ENCODE measurements at places on chromosomes 7 and 10.

- DNase-seq: no peak
Measured at GRCh38 chr7:153938451-153938850, 113.7 kb upstream of the DPP6 start.

GRCh38 chr10:95517536-95518454 lies 43.4 kb downstream of the SORBS1 start:
- no peak for DNase-seq

- no peak for DNase-seq
Measured at GRCh38 chr7:47792521-47793121, 155.6 kb downstream of the PKD1L1 start.

DNA sequence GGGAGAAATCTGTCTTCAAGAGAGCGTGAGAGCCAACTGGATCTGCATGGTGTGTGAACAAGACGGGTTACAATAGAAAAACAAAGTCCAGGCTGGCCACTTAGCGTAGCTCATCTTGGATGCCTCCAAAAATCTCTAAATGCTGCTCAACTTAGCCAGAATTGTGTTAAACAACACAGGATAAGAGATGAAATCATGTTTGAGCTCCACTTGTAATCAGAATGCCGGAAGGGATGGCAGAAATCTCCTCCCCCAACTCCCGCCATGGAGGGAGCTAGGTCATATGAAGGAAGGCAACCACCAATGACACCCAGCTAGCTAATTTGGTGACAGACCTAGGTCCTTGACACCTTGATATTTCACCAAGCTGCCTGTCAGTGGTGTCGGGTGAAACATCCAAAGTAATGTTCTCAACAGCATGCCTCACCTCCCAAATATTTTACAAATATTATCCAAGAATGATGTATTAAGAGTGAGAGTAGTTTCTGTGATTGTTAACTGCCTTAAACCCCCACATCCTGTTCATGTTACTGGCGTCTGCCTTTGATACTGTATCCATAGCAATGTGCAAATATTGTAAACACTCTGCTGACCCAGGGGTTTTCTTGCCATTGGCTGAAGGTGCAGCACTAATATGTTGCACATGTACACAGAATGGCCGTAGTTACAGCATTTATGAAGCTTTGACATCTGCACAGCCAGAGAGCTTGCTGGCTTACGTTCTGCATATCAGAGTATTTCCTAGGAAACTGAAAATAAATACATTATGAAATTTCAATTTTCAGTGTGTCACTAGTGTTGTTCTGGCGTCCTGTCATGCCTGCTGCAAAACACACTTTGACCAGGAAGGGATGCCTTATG lies 25.8 kb downstream of the TMEM254 start:
- DNase-seq: no peak

DNA sequence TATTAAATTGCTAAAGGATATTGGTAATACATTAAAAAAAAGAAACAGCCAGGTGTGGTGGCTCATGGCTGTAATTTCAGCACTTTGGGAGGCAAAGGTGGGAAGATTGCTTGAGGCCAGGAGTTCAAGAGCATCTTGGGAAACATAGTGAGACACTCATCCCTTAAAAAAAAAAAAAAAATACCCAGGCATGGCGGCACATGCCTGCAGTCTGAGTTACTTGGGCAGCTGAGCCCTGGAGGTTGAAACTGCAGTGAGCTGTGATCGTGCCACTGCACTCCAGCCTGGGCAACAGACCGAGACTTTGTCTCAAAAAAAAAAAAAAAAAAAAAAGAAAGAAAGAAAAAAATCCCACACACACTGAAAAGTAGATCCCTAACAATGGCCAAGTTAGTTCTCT lies 59.7 kb downstream of the MACC1 start:
- no peak for DNase-seq

- no peak for DNase-seq
Measured at GRCh38 chr10:28111712-28112111, 112.8 kb upstream of the ODAD2 start.

DNA sequence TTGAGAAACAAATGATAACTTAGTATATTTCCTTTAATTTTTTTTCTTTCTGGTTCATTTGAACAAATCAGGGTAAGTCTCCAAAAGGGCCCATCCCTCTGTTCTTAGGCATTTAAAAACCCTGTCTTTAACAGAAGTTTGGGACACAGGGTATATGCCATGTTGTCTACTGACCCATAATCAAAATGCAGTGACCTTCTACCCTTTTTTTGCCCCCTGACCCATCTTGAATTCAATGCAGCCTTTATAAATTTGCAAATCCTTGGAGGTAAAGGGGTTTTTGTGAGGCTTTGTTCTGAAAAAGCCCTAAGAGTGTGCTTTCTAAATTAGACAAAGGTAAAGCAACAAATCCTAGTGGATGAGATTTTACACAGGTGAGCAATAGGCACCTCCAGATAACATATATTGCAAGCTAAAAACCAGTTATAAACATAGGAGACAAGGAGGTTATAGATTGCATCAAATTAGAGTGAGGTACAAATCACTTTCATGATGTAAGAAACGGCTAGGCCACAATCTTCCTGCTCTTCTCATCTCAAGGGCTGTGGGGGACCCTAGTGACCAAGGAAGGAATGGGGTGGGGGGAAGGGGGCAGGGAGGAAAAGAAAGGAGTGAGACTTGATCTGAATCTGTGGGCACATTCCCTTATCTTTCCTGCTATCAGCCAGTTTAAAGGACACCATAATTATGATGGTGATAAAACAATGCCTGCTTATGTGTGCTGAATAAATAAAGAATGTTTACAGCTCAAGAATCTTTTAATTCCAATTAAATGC lies 2.7 kb downstream of the SKIDA1 start:
- no peak for DNase-seq

DNA sequence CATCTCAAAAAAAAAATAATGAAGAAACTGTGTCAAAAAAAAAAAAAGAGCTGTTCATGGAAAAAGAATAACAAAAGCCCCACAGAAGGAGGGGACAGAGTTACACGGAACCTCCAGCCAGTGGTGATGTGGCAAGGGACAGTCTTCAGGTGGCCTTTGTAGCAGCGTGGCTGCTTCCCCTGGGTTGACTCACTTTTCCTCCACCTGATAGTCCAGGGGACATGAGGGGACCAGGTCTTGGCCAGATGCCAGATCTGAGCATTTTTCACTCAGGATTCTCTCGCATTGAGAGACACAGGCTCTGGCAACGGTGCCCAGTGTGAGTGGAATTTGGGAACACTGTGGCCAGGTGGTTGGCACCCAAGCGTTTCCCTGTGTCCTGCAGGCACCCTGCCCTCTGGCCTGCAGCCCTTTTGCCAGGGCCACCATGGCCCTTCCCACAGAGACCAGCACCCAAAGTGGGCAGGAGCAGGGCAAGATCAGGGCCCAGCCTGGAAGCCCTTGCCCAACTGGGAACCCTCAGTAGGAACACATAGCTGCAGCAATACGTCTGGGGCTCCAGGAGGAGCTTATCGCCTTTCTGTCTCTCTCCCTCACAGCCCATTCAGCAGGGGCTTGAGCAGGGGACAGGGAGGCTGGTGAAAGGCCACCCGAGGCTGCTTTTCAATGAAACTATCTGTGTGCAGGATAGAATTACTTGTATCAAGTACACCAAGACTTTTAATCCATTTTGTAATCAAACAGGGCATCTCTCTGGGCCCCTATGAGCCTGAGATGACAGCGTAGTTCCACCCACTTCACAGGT lies 159.1 kb downstream of the UBE2H start:
- no peak for DNase-seq

GRCh38 chr7:147700702-147701101 lies 889.9 kb upstream of the C7orf33 start:
- DNase-seq: no peak

GRCh38 chr7:116538138-116538537 lies 13.3 kb downstream of the CAV1 start:
- no peak for DNase-seq

DNA sequence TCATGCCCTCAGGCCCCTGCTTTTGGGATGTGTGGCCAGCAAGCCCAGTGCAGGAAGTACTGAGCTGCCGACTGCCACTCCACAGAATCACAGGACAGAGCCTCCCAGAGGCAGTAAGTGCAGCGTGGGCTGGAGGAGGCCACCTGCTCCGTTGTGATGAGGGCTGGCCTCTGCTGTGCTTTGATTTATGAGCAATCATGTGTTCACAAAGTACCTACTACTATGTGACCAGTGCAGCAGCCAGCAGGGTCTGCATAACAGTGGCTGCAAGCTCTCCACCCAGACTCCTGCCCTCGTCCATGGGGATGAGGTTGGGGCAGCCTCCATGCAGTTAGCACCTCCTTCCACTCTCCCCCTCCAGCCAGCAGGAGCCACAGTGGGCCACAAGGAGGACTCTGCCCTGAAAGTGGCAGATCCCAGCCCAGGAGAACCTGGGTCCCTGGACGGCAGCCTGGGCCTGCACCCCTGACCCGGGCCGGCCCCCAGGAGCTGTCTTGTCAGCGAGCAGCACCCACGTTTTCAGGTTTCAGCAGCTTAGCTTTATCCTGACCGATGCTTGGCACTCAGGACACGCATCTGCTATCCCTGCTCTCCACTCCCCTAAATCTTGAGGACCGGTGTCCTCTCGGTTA lies 37.7 kb upstream of the INSIG1 start:
- DNase-seq: no peak

DNA sequence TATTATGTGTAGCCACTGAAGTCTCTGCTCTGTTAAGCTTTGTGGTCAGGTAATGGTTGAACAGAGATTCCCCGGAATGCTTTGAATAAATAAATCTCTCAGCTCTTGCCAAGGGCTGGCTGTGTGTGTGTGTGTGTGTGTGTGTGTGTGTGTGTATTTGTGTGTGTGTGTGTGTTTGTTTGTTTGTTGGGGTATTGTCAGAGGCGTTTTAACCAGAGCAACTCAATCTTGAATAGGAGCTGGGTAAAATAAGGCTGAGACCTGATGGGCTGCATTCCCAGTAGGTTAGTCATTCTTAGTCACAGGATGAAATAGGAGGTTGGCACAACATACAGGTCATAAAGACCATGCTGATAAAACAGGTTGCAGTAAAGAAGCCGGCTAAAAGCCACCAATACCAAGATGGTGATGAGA lies 256.2 kb upstream of the CACNA2D1 start:
- DNase-seq: no peak

DNA sequence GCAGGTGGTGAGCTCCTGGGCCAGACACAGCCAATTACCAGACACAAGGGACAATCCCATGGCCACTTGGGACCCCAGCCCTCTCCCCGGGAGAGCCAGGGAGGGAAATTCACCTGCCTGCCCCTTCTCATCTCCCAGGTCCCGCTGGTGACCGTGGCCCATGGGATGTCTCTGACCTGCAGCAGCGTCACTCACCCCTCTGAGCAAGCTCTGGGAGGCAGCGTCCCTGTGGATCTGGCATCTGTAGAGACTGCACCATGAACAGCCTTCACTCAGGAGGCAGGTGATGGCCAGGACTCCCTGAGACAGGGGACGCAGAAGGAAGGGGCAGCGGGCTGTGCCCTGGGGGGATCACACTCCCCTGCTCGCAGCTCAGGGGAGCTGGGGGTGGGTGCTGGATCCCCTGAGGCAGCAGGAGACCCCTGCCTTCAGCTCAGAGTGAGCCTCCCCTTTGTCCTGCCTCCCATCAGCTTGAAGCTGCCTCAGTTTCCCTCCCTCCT lies 90.8 kb downstream of the FOXL3 start:
- DNase-seq: no peak

DNA sequence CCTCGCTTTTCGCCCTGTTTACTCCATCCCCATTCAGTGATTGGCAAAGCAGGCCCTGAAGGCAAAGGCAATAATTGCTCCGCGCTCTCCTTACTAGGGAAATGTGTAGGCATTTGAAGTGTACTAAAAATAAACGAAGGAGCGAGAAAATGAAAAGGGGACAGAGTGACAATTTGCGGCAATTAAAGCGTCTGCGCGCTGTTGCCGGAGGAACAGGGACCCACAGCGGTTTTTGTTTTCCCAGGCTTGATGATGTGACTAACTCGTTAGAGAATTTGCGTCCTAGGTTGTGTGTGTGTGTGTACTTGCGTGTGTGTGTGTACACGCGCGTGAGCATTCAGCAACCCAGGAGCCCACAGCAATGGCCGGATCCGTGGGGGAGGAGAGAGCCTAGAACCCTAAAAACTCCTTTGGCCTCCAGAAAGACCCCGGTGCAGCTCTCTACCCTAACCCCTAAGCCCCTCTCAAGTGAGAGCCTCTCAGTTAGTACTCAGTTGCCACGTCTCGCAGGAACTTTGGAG lies 7.8 kb upstream of the DLX6 start:
- DNase-seq: no peak

GRCh38 chr7:35697414-35698175 lies 2.7 kb upstream of the HERPUD2 start:
- DNase-seq: no peak

GRCh38 chr10:61900829-61901792 lies at the start of gene ARID5B:
Gene ARID5B (plus strand): TSS chr10:61901699. CDS start chr10:61901710, 11 bp downstream.
- DNase-seq: no peak

DNA sequence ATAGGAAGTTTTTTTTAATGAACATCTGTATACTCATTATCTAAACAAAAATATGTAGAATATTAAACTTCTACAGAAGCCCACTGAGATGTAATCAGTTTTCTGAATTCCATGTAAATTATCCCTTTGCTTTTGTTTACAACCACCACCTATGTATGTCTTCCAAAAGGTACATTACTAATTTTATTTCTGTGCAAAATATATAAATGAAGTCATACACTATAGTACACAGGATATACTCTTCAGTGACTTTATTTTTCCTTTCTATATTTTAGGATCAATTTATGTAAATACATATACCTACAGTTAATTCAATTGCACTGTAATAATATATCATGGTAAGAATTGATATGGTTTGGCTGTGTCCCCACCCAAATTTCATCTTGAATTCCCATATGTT lies 1236.9 kb downstream of the DNAJB9 start:
- no peak for DNase-seq

GRCh38 chr10:51999096-51999495 lies 299.7 kb upstream of the CSTF2T start:
- no peak for DNase-seq

- DNase-seq: no peak
Measured at GRCh38 chr10:116208956-116209567, 63.9 kb downstream of the GFRA1 start.

GRCh38 chr7:31068006-31068675 lies 16.0 kb downstream of the ADCYAP1R1 start:
- no peak for DNase-seq

DNA sequence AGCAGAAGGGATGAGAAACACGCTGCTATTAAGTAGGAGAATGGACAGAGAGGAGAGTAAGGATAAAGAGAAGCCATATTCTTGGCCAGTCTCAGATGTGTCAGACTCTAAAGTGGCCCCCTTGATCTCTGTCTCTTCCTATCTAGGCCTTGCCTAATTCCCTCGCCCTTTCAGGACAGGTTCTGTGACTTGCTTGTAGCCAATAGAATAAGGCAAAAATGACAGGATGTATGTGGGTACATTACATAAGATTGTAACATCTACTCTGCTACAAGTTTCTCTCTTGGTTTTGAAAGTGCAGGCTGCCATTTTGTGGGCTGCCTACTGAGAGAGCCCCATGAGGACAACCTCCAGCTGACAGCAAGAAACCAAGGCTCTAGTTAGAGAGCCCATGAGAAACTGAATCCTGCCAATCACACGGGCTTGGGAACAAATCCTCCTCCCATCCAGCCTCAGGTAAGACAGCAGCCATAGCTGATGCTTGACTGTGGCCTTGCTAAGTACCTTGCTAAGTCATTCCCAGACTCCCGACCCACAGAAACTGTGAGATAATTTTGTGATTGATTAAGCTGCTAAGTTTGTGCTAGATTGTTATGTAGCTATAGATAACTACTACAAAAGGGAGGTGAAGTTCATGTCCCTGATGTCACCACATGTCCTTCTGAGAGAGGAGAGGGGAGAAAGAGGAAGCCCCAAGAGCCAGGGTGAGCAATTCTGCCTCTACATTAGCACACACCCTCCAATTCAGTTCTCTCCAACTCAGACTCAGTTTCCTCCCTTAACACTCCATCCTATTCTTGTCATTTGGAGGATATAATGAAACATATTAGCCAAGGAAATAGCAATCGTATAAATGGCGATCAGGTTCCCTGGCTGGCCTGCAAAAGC lies 185.5 kb downstream of the SGMS1 start:
- DNase-seq: no peak
